Fibroblast of the conjunctiva (primary cell): ENCODE measurements at places on chromosomes 12 and 14.

GRCh38 chr14:106665814-106666213, 1139.4 kb downstream of the TMEM121 start:
- DNase-seq = no peak

DNA sequence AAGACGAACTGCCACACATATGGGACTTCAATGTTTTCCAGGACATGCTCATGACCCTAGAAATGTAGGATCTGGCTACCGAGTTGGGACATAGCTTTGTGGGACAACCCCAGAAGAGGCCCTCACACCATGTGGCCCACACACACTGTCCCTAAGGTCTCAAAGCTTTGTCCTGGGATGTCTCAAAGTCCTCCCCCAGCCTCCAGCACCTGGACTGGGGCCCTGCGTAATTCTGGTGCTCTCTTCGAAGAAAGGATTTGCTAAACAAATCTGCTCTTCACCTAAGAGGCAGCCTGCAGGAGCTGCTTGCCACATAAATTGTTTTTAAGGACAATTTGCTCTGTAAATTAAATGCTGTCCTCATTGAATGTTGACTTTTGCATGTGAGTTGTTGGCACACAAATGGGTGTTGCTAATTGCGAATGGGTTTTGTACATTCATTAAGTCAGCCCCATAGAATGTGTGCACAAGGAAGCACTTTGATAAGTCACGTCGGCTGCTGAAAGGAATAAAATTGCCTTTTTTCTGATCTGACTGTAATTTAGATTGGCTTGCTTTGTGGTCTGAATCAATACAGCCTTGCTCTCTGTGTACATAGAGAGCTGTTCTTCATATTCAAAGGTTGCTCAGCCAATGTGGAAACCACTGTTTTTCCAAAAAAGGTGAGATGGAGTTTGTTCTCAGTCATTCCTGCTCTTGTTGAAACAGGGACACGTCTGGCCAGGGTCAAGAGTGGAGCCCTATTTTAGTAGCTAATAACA, 161.6 kb upstream of the PWP1 start:
- DNase-seq = no peak

DNA sequence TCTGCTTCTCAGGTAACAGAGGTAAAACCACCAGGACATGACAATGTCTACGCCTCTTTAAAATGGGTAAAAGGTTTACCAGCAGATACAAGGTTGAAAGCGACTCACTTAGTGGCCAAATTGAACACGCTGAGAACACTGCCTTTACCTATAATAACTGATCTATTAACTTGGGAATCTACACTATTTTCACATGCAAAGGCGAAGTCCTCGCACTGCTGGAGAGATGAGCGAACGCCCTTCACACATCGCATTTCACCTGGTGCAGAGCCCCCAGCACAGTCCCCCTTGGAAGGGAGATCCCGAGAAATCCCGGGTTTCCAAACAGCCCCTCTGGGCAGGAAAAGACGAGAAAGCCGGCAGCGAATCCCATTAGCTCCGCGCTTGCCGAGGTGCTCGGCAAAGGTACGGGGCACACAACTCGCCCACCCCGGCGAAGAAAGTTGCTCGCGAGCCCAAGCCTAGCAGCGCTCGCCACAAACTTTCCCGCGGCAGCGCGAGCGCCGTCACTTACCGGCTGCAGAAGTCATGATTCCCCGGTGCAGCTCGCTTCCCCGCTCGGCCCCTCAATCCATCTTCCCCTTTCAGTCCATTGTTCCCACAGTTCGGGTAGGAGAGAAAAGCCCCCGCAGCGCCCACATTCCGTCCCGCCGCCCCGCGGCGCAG, 423 bp downstream of the FGD6 start:
- DNase-seq = no peak

DNA sequence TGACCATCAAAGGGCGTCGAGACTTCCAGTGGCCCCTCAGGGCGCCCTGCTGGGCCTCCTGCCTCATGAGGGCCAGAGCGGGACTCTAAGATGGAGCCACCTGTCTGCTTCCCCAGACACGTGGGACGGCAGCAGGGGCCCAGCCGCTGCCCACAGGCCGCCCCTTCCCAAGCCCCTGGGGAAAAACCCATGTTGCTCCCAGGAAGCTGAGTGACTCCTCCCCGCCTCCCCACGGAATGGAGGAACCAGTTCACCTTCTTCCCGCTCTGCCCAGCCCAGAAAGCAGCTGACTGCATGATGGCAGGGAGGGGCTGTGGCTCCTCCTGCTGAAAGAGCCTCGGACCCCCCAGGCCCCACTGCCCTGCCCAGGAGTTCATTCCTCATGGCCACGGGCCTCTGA, 14.9 kb downstream of the RAB35 start:
- no peak for DNase-seq

DNA sequence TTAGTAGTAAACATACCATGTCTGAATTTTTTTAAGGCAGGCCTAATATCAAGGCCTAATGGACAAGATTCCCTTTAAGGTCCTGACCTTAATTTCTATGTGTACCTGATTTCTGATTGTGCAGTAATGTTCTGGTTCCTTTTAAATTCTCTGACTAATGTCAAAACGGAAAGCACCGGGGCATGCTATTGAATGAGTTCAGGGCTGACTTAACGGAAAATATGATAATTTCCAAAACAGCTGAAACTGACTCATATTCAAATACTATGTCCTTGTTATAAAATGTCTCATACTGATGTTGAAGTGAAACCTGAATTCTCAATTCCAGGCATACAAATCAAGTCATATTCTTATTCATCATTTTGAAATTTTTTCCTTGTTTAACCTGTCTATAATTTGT, 6.7 kb downstream of the TAS2R43 start:
- DNase-seq = no peak

DNA sequence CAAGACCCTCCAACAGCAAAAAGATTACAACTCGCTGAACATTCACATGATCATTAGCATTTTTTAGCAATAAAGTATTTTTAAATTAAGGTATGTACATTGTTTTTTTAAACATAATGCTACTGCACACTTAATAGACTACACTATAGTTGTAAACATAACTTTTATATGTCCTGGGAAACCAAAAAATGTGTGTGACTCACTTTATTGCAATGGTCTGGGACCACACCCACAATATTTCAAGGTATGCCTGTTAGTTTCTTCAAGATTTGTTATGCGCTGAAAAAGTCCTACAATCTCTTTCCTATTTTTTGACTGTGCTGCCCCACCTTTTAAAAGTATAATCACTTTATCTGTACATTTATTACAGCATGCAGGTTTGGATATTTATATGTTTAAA, 30.4 kb upstream of the PCNX4 start:
- no peak for DNase-seq

DNA sequence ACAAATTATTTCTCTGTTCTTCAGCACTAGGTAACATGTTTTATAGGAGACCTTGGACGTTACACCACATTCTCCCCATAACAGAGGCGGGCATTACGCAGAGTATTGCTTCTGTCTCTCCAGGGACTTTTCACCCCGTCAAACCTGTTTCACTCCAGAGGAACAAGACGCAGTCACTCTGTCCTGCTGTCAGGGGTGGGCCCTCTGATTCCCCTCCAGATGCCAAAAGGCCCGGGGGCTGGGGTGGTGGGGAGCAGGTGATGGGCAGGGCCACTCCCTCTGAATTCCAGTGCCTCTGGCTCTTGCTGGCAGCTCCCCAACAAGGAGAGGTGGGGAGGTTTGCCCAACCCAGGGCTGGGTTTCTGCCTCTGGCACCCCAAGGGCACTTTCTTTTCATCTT, 71.9 kb downstream of the NTF3 start:
- no peak for DNase-seq

DNA sequence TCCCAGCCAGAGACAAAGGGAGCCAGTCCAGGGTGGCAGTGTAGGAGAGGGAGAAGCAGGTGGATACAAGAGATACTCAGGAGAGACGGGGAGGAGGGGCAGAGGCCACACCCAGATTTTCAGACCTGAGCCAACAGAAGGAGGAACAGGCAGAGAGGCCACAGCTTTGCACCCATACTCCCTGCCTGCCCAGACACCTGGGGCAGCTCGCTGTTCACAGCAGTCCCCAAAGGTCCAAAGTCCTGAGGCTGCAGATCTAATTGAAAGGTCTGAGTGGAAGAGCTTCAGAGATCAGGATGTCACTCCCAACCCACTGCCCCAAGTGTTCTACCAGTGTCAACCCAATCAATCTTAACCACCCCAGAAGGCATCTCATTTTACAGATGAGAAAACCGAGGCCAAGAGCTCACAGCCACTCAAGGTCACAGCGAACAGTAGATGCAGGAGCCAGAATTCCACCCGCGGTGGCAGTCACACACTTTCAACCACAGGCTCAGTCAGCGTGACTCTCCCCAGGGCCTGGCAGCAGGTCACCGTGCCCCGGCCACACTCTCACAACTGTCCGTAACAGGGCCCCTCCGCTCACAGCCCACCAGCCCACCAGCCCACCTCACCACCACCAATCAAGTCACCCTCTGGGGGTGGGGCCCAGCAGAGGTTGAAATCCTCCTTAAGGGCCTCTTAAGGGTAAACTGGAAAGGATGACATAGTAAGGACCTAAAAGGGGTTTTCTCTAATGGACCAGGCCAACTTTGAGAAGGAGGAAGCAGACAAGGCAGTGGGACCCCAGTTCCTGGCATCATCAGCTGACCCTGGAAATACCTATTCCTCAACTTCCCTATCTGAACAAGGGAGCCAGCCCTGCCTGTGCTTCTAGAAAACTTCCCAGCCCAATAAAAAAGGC, 33.3 kb downstream of the ACTN1 start:
- no peak for DNase-seq

DNA sequence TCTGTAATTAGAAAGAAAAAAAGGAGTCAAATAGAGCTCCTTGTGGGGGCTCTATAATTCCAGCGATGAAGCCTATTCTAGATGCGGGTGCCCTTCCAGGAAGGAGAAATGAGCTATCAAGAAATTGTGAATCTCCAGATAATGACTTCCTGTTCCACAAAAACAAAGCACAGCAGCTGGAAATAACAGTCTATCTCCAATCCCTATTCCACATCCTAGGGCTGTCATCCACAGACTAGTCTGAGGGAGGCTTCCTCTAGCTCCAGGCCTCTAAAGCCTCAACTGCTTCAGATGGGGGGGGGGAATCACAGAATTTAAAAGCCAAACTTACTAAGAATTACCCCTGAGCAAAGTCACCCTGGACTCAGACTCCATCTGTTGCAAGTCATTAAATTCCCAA, 77.4 kb upstream of the GTF2A1 start:
- DNase-seq = no peak

GRCh38 chr14:95675486-95675885, 10.7 kb upstream of the TCL1B start:
- DNase-seq = no peak

DNA sequence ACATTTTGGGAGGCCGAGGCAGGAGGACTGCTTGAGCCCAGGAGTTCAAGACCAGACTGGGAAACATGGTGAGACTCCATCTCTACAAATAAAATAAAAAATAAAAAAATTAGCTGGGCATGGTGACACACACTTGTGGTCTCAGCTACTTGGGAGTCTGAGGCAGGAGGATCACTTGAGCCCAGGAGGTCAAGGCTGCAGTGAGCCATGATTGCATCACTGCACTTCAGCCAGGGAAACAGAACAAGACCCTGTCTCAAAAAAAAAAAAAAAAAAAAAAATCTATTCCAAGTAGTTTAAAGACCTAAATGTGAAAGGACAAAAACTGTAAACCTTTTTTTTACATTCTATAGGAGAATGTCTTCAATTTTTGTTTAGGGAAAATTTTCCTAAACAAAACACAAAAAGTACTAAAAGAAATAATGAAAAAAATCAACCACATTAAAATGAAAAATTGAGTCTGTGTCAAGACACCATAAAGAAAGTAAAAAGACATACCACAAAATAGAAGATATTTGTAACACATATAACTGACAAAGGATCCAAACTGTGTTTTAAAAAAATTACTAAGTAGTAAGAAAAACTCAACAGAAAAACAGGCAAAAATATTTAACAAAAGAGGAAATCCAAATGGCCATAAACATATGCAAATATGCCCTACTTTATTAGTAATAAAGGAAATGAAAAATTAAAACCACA, 17.0 kb downstream of the TMEM116 start:
- no peak for DNase-seq

GRCh38 chr12:4881266-4882064, 28.2 kb upstream of the KCNA1 start:
- no peak for DNase-seq

DNA sequence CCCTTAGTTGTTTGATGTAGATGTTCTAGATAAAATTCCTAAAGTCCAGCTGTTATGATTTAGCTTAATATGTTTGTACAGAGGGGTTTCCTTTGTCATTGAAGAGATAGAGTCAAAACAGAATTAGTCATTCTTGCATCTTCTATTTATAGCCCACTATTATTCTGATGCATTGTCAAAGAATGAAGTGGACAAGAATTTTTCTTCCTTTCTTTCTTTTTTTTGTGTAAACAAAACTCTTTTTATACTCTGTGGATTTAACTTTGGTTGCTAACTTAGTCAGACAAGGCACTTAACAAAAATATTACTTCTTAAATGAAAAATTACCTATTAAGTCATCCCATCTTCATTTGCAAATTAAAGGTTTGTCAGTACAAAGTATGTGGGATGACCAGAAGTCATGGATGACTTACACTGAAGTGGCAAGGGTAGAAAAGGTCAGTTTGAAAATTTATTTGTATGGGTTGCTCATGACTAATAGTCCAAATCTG, 215.6 kb upstream of the DDHD1 start:
- peak; percentile 47 for DNase-seq

DNA sequence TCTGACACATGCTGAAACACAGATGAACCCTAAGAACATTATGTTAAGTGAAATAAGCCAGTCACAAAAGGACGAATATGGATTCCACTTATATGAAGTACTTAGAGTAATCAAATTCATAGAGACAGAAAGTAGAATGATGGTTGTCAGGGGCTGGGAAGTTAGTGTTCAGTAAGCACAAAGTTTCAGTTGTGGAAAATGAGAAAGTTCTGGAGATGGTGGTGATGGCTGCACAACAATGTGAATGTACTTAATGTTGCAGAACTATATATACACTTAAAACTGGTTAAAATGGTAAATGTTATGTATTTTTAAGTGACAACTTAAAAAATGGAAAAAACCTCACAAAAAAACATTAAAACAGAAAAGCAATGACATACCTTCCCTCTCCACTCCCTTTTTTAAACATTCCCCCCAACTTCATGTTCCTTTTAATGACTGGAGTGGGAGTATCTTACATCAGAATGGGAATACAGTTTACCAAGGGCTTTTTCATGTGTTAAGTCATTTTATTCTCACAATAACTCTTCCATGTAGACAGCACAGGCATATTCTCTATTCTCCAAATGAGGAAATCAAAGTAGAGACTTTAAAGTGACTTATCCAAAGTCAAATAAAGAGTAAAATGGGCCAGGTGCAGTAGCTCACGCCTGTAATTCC, 24.0 kb downstream of the BTBD7 start:
- no peak for DNase-seq
